ENCODE measurements at places on chromosomes 16 and 17.

GRCh38 chr17:33260638-33261037 lies 32.5 kb downstream of the ASIC2 start:
- no peak for DNase-seq

DNA sequence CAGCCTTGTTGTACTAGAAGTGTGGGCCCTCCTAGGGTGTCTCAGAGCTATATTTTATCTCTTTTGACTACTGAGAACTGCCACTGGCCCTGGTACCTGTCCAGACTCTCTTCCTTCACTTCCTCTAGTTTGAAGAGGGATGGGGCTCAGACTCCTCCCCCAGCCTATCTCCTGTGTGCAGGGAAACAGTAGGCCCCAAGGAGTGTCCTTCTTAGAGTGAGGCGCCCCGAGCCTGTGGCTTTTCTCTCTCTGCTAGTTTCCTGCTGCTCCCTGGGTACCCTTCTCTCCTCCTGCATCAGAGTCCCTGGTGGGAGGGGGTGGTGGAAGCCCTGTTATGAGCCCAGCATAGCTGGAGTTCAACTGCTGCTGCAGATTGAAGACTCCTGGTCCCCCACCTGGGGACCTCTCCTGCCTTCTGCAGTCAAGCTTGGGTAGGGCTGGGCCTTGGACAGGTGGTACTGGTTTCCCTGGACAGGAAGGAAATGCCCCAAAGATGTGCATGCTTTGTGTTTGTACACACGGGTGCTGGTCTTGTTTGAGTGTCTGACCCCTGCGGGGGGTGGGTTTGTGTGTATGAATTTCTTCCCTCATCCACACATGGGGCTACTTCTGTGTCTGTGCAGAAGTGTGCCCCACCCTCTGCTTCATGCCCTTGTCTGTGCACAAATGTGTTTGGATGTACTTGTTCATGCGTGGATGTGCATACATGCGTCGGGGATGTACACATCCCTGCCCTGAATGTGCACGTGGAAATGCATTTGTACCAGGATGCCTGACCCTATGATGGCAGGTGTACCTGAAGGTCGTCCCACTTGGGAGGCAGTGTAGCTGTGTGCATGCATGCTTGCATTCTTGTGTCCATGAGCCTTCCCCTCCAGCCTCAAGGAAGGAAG lies 6.9 kb downstream of the RARA start:
- no peak for DNase-seq

DNA sequence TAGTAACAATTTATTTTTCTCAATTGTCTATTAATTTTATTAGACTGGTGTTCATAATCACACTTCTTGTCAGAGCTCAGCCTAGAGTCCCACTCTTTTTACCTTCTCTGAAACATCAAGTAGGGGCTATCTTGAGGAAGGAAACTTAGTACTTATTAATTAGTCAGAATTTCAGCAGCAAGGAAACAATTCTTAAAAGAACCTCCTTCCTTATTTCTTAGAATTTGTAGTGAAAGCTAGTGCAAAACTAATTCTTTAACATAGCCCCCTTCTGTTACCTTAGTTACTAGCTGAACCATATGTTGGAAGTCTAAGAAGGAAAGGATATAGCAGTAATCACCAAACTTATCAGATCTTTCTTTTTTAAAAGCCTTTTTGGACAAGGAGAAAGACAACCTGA lies 35.2 kb downstream of the MAP2K4 start:
- DNase-seq, result no peak

DNA sequence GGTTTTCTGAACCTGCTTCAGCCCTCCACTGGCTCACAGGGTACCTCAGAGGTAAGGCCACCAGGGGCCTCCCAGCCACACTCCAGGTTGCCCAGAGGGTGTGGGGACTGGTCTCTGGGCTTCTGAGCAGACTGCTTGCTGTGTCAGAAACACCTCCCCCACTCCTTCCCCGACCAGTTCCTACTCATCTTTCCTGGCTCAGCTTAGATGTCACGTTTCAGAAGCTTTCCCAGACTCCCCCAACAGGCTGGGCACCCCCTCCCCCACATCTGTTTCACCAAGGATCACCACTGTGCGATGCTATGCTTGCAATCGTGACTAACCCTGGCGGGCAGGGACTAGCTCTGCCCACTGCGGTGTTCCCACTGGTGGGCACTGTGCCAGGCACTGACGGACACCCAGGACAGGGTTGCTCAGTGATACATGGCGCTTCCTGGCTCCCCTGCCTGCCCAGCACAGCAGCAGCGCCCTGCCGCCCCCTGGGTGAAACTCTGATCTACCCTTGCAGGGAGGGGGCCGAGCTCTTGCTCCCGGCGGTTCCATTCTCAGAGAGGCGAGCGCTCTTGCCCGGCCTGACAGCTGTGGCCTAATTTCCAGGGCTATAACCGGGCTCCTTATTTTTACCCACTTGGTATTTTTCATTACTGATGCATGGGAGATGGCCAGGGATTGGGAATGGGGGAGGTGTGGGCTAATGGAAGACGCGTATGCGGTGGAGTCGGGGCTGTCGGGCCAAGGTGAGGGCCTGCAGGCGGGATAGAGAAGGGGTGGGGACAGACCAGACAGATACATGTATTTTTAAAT lies 29.4 kb upstream of the MTSS2 start:
- no peak for DNase-seq

DNA sequence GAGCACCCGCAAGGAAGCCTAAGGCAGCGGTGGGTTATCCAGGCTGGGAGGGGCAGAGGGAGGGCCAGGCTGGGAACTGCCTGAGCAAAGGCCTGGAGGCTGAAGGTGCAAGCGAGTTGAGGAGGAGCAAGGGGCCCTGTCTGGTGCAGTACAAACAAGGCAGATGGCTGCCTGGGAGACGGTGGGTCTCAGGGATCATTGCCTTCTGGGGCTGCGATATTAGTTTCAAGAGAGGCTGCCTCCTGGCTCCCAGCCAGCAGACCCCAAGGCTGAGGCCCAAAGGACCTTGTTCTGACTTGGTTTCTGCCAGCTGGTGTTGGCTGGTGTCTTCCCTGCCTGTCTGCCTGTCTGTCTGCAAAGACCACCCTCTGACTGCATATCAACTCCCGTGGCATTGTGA lies 154.0 kb downstream of the IRF8 start:
- no peak for DNase-seq

DNA sequence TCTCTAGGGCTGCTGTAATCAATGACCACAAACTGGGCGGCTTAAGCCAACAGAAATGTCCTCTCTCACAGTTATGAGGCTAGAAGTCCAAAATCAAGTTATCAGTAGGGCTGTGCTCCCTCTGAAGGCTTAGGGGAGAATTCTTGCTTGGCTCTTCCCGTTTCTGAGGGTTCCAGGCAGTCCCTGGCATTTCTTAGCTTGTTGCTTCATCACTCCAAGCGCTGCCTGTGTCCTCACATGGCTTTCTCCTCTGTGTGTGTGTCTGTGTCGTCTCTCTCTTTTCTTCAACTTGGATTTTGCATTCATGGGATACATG lies 13.7 kb upstream of the CDC42EP4 start:
- DNase-seq, result no peak

- DNase-seq, result no peak
These were observed 5.6 kb downstream of the WSB1 start for GRCh38 chr17:27299384-27300049.

DNA sequence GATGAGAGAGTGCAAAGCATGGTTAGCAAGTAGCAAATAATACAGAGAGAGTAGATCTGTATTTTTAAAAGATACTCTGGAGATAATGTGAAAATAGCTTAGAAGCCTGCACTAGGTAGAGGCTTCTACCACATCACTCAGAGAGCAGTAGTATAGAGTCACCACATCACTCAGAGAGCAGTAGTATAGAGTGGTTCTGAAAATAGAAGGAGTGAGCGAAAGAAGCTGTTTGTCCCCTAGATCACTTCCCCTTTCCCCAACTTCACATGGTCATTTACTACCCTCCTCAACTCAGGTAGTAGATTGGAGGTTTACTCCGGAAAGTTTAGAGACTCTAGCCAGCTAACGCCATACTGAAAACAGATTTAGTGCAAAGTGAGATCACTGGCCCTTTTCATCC lies 17.1 kb downstream of the DGKE start:
- no peak for DNase-seq

DNA sequence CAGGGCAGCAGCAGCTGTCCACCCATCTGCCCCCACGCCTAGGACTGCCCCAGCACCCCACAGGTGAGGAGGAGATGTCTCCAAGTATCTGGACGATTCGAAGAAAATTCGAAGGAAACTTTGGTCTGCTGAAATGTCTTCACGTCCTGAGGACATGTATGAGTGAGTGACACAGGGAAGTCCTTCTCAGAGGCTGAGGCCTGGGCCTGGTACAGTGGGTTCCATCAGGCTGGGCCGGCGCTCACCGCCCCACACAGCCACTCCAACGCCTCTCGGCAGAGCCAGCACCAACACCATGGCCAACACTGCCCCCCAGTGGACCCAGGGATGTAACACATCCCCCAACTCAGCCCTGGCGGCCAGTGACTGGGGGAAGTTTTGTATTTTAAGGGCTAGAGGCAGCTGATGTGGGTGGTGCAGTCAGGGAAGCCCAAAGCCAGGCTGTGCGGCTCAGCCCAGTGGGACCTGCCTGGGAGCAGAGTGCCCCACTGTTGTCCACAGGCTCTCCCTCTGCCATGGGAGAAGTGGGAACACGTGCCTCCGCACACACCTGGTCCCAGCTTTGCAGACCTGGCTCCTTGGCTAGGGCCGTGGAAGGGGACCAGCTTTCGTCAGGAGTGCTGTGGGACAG lies 55.8 kb upstream of the FASN start:
- DNase-seq, result peak; percentile 61

- no peak for DNase-seq
These were observed 14.8 kb downstream of the ATP2A3 start for GRCh38 chr17:3949418-3949817.

- DNase-seq, result no peak
These were observed 52.8 kb upstream of the ARHGAP44 start for GRCh38 chr17:12736526-12736925.

DNA sequence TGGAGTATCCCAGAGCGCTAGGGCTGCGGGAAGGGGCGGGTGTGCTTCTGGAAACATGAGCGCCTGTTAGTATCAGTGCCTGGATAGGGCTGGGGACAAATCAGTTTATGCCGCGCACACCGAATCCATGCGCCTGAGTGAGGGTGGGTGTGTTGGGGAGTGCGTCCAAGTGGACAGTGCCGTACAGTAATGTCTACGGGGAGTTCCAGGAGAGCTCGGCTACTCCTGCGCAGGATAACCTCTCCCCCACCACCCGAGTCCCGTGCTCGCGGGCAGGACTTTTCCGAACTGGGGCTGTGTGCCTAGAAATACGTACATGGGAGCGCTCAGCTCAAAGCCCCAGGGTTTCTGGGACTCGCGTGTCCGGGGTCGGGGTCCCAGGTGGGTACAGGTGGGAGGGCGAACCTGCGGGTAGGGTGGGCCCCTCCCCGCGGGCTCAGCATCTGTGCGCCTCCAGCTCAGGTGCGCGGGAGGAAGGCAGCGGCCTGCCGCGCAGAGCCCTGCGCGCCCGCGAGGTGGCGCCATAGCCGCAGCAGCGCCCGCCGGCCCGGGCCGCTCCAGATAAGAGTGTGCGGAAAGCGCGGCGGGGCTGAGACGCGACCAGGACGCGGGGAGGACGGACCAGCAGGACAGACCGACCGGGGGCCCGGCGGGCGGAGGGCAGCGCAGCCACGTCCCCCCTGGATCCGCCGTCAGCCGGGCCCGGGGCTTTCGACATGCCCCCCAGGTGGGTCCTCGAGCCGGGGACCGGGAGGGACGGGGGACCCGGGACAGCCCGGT lies at the start of gene HIC1:
TSS of gene HIC1 (plus strand) at position 592 of the 780 bp plus-strand sequence. CDS start 1,588 bp downstream, outside the sequence.
- no peak for DNase-seq

GRCh38 chr17:72496461-72496860 lies 375.6 kb downstream of the SOX9 start:
- no peak for DNase-seq

DNA sequence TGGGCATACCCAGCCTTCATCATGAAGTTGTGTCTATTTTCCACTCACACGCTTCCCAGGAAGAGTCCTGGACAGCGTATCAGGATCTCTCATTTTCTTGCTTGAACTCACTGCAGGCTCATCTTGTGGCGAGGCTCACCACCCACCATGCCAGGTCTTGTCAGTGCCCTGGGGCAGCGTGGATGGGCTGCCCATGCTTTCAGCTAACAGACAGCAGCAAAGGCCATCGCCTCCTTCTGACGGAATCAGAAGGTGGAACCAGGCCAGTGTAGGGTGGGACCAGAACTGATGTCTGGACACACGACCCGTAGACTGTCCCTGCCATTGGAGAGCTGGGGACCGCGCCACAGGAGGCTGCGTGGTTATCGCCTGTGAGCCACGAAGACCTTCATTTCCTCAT lies 169.4 kb downstream of the FOXL1 start:
- DNase-seq, result no peak

- no peak for DNase-seq
These were observed 6.9 kb downstream of the TBX6 start for GRCh38 chr16:30084816-30085159.

GRCh38 chr16:79598063-79598347 lies 2.5 kb downstream of the MAF start:
- no peak for DNase-seq

GRCh38 chr16:12455287-12455798 lies 348.3 kb downstream of the CPPED1 start:
- DNase-seq, result no peak

DNA sequence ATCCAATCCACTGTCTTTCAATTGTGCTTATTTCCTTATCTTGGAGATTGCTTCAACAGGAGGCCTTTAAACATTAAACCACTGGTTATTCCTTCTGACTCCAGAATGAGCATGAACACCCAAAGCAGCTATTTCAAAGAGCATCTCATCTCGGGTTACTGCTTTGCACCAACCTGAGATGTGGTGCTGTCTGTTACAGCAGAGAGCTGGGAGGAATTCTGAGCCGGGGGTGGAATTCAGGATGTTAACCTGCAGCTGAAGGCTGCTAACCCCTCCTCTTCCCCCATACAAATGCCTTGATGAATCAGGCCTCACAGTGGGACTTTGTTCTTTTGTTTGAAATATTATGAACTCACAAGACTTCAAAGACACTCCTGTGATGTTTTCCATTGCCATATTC lies 113.1 kb downstream of the SHISA9 start:
- DNase-seq, result no peak

GRCh38 chr17:330993-331701 lies 21.5 kb downstream of the RPH3AL start:
- no peak for DNase-seq
